Motor neuron (in vitro differentiated cells): ENCODE measurements at places on chromosomes 7 and 10.
A peak's percentile ranks its signal among the peaks of the same experiment; 100 is the strongest.

- ATAC-seq: no peak
Measured at GRCh38 chr10:131246089-131246488, 65.4 kb downstream of the TCERG1L start.

DNA sequence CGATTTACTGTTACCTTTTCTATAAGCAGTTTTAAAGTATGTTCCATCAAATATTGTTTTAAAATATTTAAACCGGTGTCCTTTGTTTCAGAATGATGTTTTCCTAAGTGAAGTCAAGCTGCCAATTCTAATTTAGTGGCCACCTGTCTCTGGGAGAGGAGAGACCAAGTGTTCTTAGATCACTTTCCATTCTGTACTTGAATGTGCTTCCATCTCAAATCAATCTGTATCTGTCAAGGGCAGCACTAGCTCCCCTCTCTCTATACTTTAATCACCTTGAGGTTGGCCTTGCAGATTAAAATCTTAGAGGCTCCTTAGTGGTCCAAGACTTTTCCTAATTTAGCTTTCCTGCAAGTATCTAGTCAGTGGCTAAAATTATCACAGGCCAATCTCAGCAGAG lies 49.6 kb downstream of the LGI1 start:
- ATAC-seq: no peak

DNA sequence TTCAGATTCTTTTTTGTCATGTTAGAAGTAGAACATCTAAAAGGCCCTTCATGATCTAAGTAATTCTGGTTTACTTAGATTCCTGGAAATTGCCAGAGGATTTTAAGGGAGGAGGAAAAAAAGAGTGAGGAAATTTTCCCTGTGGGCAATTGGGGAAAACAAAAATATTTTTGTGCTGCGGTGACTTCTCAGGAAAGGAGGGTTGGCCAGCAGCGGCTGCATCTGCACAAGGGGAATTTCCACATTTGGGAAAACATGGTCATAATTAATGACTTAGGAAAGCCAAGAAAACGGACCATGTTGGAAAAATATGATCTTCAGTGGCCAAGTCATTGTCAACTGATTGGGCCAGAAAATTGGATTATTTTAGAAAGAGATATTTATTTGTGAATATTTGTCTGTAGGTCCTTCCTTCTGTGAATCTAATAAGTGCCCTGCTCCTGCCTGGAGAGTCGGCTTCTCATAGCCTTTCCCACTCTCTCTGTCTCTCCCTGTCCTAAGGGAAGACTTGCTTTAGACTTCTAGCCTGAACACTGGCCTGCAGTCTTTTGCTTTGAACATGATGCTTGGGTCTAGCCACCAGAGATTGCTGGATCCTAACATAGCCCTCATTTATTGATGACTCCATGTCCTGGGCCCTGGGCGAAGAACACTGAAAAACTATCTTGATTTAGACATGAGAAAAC lies 124.2 kb upstream of the MKLN1 start:
- peak; percentile 72 for ATAC-seq

DNA sequence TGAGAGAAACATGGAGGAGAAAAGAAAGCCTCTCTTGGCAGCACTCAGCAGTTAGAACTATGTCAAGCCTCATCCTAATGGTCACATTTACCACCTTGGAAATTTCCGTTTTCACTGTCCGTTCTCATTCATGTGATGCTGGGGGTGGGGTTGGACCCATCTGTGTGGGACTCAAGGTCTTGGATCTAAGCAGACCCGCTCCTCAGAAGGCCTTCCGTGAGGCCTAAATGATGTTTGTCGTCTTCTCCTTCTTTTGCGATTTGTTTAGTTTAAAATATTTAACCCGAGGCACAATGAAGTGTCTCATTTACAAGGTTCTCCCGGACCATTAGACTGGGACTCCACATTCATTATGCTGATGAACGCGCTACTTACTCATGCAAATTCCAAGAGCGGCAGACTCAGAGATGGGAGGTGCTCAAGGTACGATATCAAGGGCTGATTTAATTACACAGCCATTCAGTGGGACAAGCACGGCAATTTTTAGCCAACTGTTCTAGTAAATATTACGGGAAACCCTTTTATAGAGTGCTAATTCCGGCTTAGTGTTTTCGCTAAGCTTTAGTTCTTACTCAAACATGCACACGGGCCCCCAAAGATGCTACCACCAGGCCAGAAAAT lies 109.1 kb upstream of the EFCAB10 start:
- ATAC-seq: no peak

DNA sequence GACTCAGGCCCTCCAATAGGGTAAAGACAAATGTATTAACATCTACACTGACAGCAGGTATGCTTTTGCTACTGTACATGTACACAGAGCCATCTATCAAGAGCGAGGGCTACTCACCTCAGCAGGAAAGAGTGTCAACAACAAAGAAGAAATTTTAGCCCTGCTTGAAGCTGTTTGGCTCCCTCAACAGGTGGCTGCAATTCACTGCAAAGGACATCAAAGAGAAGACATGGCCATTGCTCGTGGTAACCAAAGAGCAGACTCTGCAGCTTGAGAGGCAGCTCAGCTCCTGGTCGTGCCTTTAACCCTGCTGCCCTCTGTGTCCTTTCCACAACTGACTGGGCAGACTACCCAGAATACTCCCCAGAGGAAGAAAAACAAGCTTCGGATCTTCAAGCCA lies 5.1 kb downstream of the AKR1B15 start:
- ATAC-seq: no peak

GRCh38 chr7:91345449-91345848 lies 81.2 kb downstream of the FZD1 start:
- no peak for ATAC-seq
